ENCODE measurements at places on chromosomes 11 and 22.

DNA sequence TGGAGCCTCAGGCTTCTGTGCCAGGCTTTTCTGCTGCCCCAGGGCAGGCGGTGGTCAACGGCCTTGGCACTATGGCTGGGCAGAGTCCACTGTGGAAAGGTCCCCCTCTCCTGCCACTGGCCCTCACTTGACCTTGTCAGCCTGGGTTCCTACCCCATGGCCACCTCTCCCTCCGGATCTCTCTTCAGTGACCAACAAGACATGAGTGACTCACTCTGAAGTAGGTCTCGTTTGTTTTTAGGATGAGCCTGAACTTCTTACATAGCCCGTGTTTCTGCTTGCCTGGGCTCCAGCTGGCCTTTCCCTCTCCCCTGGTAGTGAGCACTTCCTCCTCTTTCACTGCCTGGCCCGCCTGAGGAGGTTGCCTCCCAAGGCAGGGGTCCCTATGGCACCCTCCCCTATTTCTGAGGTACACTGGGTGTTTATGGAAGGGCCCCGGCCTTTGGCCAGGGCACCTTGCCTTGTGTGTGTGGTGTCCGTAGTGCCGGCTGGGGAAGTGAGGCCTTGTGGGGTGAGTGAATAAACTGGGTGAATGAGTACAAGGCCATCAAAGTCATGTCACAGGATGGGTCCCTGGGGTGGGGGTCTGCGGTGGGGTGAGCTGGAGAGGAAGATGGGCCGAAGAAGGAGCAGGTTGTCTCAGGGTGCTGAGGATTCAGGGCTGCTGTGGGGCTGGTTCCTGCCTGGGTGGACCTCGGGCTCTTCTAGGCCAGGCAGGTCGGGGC, 5.0 kb downstream of the SHANK3 start:
- no peak for DNase-seq

DNA sequence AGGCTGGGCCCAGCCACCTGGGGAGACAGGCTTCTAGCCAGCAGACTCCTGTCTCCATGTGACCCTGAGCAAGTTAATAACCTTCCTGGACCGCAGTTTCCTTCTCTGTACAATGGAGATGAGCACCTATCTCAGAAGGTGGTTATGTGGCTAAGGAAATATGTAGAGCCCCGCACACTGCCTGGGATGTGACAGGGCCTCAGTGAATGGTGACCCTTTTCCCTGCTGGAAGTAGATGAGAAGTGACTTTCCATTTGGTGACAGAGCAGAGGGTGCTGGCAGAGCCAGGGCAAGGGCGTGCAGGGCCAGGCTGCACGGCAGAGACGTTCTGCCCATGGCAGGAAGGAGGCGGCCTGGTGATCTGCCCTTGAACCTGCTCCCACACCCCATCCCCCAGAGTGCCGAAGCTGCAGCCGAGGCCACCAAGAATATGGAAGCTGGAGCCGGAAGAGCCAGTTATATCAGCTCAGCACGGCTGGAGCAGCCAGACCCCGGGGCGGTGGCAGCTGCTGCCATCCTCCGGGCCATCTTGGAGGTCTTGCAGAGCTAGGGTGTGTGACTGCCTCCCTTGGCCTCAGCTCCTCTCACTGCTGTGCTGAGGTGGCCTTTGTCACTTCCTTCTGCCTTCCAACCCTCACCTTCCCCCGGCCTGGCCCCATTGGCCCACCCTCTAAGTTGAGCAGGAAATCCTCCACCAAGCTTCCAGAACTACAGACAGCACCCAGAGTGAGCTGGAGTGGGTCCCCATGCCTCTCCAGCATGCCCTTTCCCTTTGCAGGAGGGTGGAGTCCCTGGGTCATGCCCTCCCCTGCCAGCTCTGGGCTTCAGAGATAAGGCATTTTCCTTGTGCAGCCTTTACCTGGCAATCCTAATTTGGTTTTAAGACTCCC, 13.2 kb downstream of the TKFC start:
- DNase-seq, result no peak

GRCh38 chr11:66904561-66904960, 47.7 kb downstream of the LRFN4 start:
- no peak for DNase-seq

- no peak for DNase-seq
These were observed 1047.1 kb upstream of the CCDC90B start for GRCh38 chr11:84333221-84333620.

DNA sequence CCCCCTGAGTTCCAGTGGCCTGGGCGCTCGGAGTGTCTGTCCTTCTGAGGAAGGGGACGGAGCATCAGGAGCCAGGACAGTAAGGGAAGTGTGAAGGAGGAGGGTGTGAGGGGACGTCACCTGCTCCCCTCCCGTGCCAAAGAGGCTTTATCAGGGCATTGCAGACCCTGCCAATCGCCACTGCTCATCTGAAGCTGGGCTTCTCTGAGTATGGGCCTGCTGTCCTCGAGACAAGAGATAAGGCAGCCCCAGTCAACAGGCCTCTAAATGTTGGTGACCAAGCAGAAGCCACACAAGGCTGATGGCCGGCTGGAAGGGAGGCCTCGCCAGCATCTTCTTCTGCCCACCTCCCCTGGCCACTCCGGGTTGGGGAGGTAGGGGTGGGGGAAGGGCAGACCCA, 29.8 kb downstream of the LIF start:
- DNase-seq, result no peak

GRCh38 chr11:27216270-27217149, 146.5 kb downstream of the CCDC34 start:
- no peak for DNase-seq

GRCh38 chr22:41561335-41561734, 525 bp downstream of the CSDC2 start:
- no peak for DNase-seq

- DNase-seq, result no peak
These were observed 13.4 kb upstream of the CCND1 start for GRCh38 chr11:69627551-69627950.

GRCh38 chr11:60756307-60757032, at the start of gene MS4A15:
Gene MS4A15 (plus strand): TSS chr11:60756867. CDS start chr11:60763734, 6,867 bp downstream.
- peak; percentile 59 for DNase-seq

DNA sequence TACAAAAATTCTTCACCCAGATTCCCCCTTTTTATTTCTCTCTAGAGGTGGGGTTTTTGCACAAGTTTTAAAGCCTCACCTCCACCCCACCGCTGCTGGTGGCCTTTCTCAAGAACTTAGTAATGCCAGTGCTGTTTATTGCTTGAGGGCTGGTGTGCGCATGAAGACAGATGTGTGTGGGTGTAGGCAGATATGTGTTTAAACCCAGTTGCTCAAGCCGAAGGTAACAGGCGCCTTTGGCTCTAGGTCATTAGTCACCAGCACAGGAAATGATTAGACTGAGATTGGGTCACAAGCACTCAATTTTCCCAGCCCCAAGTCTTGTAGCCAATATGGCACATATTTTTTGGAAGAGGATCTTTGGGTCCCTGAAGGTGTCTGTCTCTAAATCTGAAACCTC, 2.7 kb upstream of the CLMP start:
- no peak for DNase-seq

GRCh38 chr11:72507050-72507449, 72.7 kb upstream of the CLPB start:
- DNase-seq, result no peak

GRCh38 chr22:37060801-37061610, 9.5 kb downstream of the KCTD17 start:
- DNase-seq, result no peak

- no peak for DNase-seq
These were observed 904 bp downstream of the C2CD3 start for GRCh38 chr11:74169738-74170458.

GRCh38 chr11:69943506-69943905, 124.3 kb upstream of the FGF3 start:
- DNase-seq, result no peak

GRCh38 chr11:859394-860131, 16.9 kb downstream of the TSPAN4 start:
- peak; percentile 91 for DNase-seq

DNA sequence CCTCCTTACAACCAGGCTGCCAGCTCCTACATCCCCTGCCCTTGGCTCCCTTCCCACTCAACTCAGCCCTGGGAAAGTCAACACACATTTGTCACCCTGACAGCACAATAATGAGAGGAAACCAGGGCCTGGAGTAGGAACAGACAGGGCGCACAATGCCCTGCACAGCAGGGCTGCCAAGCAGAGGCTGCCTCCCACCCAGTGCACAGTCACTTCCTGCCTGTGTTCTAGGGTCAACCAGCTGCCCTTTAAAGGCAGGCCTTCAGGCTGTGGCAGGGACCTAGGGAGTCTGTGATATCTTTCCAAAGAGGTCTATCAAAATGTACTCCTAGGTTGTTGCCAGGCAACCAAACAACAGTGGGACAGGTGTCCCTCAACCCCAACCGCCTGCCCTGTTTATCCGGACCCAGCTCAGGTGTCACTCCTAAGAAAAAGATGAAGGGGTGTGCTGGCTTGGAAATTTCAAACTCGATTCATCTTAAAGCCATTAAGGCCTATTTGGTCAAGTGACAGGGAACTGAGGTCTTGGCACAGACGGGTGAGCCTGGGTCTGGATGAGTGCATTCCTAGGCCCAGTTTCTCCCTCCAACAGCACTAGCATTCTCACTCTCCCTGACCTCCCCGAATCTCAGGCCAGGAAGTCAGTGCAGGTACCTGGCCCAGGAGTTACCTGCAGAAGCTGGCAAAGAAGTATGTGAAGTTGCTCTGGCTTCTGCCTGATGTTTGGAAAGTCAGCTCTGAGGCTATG, 110.3 kb upstream of the PITPNB start:
- peak; percentile 38 for DNase-seq

DNA sequence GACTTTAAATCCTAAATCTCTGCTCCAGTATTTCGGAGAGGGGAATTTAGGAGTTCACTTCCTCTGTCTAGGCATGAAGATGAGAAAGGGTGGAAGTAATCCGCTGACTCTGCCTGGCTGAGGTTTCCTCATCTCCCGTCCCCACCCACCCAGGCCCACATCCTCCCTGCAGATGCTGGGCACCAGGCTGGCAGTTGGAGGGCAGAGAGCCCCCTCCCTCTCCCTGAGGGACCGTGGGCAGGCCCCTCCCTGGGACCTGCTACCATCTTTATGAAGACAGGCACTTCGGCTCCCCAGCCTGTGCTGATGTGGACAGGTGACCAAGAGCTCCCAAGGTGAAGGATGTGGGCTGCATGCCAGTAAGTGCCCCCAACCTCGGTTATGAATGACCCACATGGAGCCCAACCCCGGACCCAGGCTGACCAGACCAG, 6.7 kb downstream of the CASTOR1 start:
- no peak for DNase-seq

DNA sequence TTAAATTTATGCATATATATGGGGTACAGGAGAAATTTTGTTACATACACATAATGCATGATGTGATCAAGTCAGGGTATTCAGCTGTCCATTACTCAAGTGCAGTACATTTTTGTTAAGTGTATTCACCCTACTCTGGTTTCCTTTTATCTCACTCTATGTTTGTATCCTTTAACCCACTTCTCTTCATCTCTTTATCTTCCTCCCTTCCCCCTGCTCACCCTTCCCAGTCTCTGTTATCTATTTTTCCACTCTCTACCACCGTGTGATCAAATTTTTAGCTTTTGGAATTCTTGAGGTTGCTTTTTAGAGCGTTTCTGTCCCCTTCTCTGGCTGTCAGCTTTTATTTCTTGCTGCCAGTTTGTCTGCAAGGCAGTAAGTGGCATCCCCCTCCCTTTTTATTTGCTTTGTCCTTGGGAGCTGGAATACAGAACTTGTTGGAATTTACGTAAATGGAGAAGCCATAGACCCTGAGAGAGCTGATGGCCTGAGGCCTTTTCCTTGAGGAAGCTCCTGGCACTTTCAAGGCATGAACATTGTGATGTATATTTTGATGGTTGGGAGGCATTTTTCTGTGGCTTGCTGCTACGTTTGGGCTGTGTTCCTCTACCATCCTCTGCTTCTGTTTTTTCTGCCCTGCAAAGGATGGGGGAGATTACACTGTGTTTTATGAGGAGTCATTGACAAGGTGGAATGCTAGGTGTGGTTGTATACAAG, 148.6 kb downstream of the LDLRAD3 start:
- DNase-seq, result no peak

GRCh38 chr22:35174401-35175038, 82.8 kb upstream of the HMGXB4 start:
- no peak for DNase-seq

DNA sequence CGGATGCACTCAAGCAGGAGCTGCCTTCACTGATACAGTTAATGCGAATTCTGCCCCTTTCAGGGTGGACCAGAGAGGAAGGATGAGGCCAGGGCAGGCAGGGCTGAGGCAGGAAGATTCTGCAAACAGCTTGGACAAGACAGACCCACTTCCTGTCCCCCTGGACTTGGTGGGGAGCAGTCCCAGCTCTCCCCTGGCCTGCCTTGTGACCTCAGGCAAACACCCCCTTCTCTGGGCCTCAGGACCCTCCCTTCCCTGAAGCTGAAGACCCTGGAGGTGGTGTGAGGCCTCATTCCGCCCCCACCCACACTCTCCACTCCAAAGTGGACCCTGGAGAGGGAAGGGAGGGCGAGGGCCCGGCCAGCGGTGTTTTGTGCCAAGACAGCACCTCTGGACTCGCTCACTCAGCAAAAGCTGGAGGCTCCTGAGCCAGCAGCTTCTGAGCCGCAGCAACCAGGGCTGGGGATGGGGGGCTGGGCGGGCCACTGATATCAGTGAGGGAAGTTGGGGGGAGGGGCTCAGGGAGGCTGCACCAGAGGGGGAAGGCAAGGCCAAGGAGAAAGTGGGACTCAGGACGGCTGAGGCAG, 8.5 kb downstream of the RAB3IL1 start:
- DNase-seq, result no peak

DNA sequence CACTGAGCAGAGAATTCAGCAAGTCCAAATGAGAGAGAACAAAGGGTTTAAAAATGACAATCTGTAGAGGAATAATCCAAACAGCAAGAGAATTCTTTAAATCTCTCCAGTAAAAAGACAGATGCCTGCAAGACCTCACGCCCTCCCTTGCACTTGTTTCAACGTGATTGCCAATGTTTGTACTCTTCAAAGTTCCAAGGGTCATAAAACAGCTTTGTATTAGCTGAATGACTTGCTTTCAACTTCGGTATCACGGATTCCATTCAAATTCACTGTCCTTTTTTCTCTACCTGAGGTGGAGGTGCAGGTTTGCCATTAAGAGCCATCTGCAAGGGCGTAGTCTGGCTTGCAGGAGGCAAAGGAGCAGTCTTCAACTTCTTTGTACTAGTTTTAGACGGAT, 41.1 kb upstream of the CHRNA10 start:
- no peak for DNase-seq

- DNase-seq, result no peak
These were observed 12.4 kb downstream of the HORMAD2 start for GRCh38 chr22:30092686-30093085.

All from NCI-H526 (cell line).